Fibroblast of skin of scalp (primary cell): ENCODE measurements at places on chromosomes 7 and 10.

- no peak for DNase-seq
Measured at GRCh38 chr7:12360948-12361347, 42.7 kb downstream of the VWDE start.

DNA sequence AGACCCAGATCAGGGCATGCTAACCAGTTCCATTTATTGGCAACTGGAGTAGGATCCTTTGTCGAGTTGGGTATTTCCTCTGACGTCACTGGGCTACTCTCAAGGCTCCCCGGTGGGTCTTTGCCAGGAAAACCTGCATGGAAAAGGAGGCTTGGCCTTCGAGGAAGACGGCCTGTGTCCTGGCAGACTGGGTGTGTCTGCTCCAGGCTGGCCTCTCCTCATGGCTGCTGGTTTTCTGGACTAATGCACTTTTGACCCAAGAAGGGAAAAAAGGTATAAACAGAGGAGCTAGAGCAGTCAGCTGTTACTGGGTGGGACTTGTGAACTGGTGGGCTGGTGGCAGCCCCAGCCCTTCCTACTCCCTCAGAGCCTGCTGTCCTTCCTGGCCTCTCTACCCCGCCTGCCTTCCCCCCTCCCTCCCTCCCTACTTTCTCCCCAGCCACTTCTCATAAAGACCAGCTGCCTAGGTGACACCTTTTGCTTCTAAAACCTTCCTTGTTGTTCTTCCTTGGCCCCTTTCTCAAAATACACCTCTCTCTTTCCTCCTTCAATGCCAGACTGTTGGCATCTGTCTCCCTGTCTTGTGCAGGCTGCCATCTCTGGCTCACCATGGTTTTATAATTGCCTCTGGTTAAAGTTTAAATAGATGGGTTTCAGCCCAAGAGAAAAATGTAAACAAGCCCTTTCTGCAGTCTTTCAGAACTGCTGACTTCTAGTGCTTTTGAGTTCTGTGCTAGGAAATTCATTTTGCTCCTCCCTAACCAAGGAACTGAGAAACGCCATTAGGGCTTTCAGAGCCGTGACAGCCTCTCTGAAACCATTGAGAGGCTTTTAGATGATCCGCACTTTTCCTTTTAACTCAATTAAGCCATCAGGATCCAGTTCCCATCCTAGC is 101.8 kb upstream of the MKLN1 start:
- peak; percentile 14 for DNase-seq

- DNase-seq, result no peak
Measured at GRCh38 chr10:2798336-2799022, 268.9 kb upstream of the PFKP start.

GRCh38 chr10:33052263-33052875 is 94.3 kb upstream of the ITGB1 start:
- DNase-seq, result no peak

GRCh38 chr7:153920126-153920525 is 132.1 kb upstream of the DPP6 start:
- DNase-seq, result no peak

DNA sequence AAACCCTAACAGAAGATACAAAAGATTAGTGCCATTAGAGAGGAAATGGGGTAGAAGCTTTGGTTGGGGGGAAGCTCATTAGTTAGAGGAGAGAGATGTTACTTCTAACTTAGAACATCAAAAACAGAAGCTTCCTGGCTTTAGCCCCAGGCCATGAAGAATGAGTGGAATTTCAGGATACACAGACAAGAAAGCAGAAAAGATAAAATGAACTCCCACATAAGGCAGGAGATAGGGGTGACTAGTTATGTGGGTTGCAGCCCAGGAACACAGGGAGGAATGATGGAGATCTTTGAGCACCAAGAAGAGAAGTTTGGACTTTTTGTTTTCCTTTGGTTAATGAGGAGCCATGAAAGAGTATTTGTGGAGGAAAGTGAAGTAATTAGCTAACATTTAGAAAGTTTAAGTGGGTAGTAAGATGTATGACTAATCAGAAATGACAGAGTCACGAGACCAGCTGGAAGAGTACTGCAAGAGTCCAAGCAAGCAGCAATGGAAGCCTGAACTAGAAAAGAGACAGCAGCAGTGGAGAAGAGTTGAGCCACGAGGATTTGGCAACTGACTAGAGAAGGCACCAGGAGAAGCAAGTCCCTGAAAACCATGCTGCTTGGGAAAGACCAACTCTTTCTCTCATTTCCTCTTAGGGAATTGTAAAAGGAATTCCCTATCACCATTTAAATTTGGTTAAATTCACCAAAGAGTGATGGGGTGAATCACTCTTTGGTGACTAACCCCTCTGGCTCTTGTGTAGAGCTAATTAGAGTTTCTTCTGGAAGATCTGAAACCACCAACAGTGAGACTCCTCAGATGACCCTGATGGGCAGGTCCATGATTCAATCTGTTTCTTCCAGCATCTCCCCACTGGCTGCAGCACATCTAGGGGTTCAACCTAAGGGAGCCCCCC is 131.9 kb downstream of the KCNMA1 start:
- DNase-seq, result peak; percentile 97

DNA sequence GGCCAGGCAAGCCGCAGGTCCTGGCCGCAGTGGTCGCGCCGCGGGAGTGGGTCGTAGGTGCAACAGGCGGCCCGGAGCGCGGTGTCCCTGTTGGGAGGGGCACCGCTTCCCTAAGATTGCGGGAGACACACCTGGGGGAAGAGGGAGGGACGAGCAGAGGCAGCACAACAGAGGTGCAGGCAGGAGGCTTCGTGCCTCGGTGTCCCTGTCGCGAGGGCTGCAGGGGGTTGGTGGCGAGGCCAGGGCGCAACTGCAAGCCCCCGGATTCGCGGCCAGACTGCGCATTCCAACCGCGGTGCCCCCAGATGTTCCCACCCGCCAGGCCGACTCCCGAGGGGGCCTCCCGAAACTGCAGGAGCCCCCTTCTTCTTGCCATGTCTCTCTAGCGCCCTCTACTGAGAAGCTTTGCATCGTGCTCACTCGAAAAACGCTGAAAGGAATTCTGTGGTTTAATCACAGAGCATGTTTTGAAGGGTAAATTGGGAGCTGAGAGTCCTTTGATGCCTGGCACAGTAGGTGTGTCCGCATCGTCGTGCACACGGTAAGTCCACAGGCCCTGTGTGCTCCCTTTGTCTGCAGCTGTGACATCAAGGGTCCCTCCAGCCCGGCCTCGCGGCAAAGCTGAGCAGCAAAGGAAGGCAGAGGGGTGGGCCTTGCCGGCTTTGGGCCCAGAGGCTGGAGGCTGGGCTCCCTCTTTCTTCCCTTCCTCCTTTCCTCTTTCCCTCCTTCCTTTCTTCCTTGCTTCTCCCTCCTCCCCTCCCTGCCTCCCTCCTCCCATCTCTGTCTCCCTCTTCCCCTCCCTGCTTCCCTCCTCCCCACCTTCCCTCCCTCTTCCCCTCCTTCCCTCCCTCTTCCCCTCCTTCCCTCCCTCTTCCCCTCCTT is 6.2 kb upstream of the MBL2 start:
- peak; percentile 36 for DNase-seq

DNA sequence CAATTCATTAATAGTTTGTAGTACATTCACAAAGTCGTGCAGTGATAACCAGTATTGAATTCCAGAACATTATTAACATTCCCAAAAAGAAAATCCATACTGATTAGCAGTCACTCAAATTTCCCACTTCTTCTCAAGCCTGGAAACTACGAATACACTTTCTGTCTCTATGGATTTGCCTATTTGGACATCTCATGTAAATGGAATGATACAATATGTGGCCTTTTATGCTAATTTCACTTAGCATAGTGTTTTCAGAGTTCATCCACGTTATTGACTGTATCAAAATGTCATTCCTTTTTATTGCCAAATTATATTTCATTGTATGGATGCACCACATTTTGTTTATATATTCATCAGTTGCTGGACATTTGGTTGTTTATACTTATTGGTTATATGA is 78.8 kb downstream of the STK31 start:
- no peak for DNase-seq

DNA sequence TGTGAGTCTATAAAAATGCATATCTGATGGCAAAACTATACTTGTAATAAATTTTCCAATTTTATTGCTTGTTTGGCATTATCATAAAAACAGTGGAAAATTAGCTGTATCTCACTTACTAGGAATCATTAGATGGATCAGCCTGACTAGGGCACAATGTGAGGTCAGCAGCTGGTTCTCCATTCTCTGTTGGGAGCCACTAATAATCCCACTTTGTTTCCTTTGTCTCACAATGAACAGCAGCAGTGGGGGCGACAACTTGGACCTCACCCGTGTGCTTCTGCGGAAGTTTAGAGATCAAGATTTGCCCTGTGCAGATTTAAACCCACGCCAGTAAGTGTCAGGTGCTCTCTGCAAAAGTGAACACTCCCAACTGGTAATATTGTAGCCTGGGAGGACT is 295.5 kb downstream of the ABCA13 start:
- no peak for DNase-seq

DNA sequence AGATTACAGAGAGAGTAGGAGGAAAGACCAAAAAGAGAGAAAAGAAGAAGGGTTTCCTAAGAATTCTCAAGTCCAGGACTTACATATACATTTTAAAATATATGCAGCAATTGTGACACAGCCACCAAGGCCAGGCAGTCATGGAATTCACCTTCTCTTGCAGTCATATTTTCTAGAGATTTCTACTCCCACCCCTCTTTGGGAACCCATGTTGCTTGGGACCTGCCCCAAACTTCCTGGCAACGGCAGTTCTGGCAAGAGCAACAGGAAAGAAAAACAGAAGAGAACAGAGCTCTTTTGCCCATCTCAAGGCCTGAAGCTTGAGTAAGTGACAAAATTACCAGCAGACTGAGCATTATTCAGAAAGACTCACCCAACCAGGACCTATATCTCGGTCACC is 128.3 kb upstream of the ASAH2 start:
- no peak for DNase-seq

GRCh38 chr7:136938476-136938875 is 70.0 kb downstream of the CHRM2 start:
- DNase-seq, result no peak

GRCh38 chr7:128831994-128832879 is 2.0 kb downstream of the FLNC start:
- peak; percentile 70 for DNase-seq

DNA sequence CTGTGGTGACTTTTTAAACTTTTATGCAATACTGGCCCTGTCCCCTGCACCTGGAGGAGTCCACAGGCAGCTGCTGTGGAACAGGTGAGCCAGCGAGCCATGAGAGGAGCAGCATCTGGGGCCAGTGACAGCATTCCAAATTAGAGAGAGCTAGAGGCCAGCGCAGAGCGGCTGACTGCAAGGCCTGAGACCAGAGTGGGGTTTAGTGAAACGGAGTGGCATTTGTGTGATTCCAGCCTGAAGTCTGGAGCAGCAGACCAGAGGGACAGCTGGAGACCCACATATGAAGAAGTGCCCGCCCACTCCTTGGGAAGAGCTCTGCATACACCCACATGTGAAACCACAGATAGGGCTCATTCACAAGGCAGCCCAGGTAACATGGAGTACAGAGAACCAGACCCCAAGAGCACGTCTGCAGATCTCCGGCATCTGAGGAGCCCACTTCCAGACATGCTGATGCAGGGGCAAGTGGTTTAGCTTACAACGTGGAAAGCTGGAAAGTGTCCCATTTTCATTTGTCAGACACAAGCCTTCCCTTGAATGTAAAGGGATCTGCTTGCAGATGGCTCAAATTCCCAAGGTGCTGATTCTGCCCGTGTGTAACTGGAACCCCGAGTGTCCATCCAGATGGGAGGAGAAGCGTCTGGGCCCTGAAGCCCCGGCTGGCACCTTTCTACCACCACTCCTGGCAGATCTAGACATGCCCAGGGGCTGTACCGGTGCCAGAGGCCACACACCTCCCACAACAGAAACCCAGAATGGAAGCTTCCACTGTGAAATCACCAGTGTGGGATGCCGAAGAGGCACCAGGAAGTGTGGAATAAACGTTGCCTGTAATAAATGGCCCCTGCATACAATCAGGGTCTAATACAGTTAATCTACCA is 256.0 kb upstream of the TCERG1L start:
- DNase-seq, result no peak

- DNase-seq, result no peak
Measured at GRCh38 chr7:73573276-73573675, 5.1 kb downstream of the TBL2 start.

DNA sequence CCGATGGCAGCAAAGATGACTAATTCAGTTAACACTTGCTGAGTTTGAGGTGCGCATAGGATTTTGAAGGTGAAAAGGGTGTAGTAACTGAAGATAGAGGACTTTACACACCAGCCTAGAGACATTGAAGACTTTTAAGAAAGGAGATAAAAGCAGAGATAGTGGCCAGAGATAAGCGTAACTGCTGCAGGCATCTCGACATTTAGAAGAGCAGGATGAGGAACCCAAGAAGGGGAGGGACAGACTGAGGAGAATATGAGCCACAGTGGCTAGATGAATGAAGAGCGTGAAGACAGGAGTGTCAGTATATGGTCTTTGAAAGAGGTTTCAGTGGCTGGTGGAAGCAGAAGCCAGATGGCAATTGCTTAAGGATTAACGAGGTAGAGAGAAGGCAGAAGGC is 71.6 kb downstream of the CELF2 start:
- no peak for DNase-seq

DNA sequence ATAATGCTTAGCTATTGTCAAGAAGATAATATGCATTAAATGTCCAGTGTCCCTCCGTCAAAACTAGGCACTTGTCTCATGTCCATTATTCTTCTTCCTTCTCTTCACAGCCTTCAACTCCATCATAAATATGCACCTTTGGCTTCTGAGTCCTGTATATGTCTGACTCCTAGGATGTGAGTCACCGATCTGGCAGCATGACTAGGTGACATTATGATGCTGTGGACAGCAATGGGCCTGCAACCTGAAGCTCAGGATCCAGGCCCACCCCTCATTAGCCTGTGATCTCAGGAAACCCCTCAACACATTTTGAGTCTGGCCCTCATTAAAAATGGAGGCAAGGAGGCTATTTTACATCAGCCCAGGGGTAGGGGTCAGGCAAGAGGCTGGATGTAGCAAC is 362.5 kb upstream of the ZMIZ1 start:
- DNase-seq, result no peak

- DNase-seq, result no peak
Measured at GRCh38 chr10:117926491-117926890, 120.2 kb downstream of the RAB11FIP2 start.

DNA sequence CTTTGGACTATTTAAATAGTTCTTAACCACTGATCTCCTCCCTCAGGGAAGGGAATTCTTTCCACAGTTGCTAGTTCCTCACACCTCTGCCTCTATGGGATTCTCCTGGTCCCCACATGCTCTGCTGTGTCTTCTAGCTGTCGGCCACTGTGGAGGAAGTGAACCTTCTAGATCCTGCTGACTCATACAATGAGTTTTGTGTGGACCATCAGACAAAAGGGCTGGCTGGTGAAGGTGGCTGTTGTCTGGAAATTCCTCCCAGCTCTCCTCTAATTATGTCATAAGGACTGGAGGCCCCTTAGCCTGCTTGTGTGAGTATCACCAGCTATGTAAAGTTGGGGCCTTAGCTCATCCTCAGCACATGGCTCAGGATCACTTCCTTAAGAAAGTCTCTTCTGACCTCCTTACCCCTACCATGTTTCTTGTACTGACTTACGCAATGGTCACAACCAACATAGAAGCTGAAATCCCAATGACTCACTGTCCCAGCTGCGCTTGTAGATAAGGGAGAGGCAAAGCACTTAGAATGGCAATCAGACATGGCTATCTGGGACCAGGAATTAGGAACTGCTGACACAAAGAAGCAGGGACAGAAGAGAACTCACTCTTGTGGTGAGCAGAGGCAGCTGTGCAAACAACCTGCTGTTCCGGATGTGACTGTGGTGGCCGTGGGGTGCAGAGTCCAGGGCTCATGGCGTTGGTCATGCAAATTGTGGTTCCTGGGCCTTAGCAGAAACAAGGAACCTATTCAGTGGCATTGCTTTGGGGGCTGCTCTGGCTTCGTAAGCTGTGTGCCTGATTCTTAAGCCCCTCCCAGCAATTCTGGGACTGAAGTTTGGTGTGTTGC is 2.5 kb upstream of the MACC1 start:
- DNase-seq, result peak; percentile 64
